ENCODE measurements at places on chromosomes 4 and X. TPM values are rescaled to one million over a fixed set of nuclear protein-coding genes. Genes with fewer than 3 reads are reported as not detected.

The EDA gene
- 0.67 TPM for total RNA-seq

The ZNF630 gene
- 2.7 TPM for total RNA-seq

The WAS gene
- total RNA-seq: 0.43 TPM

The PNMA5 gene
- not detected for total RNA-seq

The NALF2 gene
- 3.1 TPM for total RNA-seq

The VSIG1 gene
- total RNA-seq: not detected

The PAGE4 gene
- total RNA-seq: 22.4 TPM

The NLGN4X gene
- total RNA-seq: not detected

The AIFM1 gene
- 55.4 TPM for total RNA-seq

The NHSL2 gene
- total RNA-seq: 0.39 TPM

The ANOS1 gene
- 0.91 TPM for total RNA-seq

The SEC31A gene
- 187 TPM for total RNA-seq

The UGT2B10 gene
- total RNA-seq: 0.37 TPM

The C1QTNF7 gene
- not detected for total RNA-seq

The ARMCX2 gene
- total RNA-seq: not detected

The NKX3-2 gene
- 2.4 TPM for total RNA-seq

The SLITRK2 gene
- total RNA-seq: not detected

The EVC2 gene
- not detected for total RNA-seq

The APLN gene
- total RNA-seq: 0.09 TPM

The TCEAL8 gene
- total RNA-seq: 21.5 TPM

The CLDN2 gene
- total RNA-seq: 2.9 TPM

The POF1B gene
- total RNA-seq: 28.6 TPM

The XK gene
- total RNA-seq: 2.6 TPM

The TMEM271 gene
- not detected for total RNA-seq

The JCHAIN gene
- total RNA-seq: not detected

The SLC4A4 gene
- 0.29 TPM for total RNA-seq

The LRP2BP gene
- total RNA-seq: 0.20 TPM

The AKAP14 gene
- not detected for total RNA-seq

The CFAP99 gene
- not detected for total RNA-seq

The TIMM17B gene
- total RNA-seq: 90.6 TPM

The FGF13 gene
- total RNA-seq: 7.1 TPM

The GDPD2 gene
- total RNA-seq: 1.9 TPM

The ZNF732 gene
- total RNA-seq: not detected

The PABPC1L2B gene
- total RNA-seq: not detected

All from Caco-2 (cell line).